ENCODE measurements at places on chromosomes 3 and 15. TPM values are rescaled to one million over a fixed set of nuclear protein-coding genes. Genes with fewer than 3 reads are reported as not detected.

DNA sequence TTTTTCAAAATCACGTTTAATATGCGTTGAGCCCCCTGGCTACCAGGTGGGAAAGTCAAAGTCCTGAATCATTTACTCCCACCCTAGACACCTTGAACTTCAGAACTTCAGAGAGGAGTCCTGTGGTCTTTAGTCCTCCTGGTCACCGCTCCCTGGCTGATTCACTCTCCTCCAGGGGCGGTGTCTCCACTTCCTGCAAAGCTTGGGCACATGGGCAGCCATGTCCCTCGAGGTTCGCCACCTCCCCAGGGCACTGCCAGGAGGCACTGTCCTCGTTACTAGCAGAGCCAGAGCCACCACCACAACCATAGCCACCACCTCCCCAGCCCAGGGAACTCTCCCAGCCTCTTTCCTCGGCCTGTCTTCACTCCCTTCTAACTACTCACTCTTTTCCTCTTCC, 31.0 kb downstream of the LOXL1 start:
- DNase-seq: peak; percentile 62

DNA sequence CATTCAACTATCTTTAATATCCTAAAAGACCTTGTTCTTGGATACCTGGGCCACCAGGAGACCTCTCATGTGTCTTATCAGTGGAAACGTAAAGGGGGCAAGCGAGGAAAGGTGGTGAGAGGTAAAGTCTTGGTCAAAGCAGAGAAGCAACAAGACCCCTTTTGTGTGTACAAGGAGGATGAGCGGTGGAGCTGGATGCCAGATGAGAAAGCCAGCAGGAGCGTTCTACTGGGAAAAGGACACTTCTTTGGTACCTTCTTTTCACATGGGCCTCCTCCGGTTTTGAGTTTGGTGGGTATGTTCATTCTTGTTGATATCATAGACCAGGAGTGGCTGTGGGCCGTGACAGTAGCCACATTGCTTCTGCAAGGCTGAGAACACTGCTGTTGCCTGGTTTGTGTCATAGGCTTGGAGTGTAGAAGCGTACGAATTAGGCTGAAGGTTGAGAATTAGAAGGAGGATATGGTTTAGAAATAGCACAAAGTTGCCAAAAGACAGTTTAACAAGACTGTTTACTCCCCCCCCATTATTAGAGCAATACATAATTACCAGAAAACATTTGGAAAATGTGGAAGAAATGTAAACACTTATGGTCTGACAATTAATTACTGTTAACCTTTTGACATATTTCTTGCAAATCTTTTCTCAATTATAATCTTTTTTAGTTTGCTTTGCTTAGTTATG, 46.8 kb upstream of the VILL start:
- no peak for DNase-seq

GRCh38 chr3:171802590-171802956, 7.7 kb downstream of the PLD1 start:
- DNase-seq: no peak

The CLDN16 gene
- total RNA-seq: not detected

The ADIPOQ gene
- 1.5 TPM for total RNA-seq

DNA sequence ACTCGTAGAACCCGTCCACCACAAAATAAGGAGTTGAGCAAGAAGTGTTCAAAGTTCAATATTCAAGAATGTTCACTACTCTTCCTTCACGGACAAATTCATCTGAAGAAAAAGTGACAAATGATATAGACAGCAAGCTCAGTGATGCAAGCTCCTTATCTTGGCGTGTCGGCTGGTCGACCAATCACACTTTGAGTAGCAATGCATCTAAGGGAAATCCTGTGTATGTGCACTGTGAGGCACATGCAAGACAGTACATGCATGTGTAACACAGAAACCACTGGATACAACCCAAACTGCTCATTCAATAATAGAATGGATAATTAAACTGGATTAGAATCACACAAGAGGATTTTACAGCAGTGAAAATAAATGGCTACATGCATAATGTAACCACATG, 64.4 kb upstream of the CSPG5 start:
- no peak for DNase-seq

GRCh38 chr3:112557976-112558375, 3.8 kb downstream of the ATG3 start:
- DNase-seq: no peak

The ANKUB1 gene
- not detected for total RNA-seq

DNA sequence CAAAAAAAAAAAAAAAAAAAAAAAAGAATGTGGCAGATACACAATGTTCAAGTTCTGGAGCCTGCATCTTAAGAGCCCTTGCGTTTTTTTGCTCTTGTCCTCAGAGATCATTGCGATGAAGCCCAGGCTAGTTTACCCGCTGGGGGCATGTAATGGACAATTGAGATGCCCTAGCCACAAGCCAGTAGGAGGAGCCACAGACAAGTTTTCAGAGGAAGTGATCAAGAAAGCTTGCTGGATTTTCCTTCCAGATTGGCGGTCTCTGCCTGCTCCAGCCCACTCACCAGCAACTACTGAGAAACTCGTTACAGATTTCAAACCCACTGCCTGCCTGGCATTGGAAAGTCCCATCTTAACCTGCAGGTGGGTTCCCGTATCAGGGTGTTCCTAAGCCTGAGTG, 192.1 kb upstream of the EOMES start:
- no peak for DNase-seq

DNA sequence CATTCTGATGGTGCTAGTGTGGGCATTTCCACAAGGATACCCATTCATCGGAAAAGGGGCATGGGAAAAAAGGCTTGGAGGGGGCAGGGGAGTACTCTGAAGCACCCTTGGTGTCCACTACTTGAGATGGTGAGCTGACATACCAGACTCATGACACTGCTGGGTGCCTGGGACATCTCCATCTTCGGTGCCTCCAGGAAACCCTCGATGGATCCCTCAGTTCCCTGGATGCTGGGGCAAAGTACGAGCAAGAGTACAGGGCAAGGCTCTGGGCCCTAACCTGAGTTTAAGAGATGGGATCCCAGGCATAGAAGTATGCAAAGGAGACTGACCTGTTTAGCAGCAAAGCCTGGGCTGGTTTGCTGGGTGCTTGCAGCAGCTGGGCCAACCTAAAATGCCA, 5.2 kb upstream of the IP6K1 start:
- DNase-seq: peak; percentile 29

The SHF gene
- 8.5 TPM for total RNA-seq

GRCh38 chr15:91529534-91529933, 324.0 kb upstream of the SLCO3A1 start:
- DNase-seq: no peak

GRCh38 chr15:90839187-90840071, 29.0 kb upstream of the FURIN start:
- no peak for DNase-seq

The CLDN18 gene
- total RNA-seq: not detected

GRCh38 chr15:40832903-40833302, 4.4 kb upstream of the PPP1R14D start:
- DNase-seq: no peak

- no peak for DNase-seq
These were observed 160.9 kb downstream of the TIGIT start for GRCh38 chr3:114454551-114455251.

The IDH3A gene
- 90.6 TPM for total RNA-seq

DNA sequence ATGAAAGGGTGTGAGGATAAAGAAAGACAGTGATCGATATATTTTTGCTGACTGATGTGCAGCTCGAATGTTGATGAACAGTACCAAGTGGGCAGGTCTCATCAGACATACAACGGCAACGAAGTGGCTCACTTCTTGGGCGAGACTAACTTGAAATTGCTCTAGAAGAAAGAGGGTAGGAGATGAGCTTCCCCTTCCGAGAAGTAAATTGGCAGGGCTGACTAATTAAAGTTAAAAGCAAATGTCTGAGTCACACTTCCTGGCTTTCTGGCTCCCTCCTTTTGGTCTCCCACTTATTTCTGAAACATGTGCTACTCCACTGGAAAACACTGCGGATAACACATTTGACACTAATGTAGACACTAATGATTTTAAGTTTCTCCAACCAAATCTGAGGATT, 228.3 kb downstream of the ABHD5 start:
- DNase-seq: no peak

DNA sequence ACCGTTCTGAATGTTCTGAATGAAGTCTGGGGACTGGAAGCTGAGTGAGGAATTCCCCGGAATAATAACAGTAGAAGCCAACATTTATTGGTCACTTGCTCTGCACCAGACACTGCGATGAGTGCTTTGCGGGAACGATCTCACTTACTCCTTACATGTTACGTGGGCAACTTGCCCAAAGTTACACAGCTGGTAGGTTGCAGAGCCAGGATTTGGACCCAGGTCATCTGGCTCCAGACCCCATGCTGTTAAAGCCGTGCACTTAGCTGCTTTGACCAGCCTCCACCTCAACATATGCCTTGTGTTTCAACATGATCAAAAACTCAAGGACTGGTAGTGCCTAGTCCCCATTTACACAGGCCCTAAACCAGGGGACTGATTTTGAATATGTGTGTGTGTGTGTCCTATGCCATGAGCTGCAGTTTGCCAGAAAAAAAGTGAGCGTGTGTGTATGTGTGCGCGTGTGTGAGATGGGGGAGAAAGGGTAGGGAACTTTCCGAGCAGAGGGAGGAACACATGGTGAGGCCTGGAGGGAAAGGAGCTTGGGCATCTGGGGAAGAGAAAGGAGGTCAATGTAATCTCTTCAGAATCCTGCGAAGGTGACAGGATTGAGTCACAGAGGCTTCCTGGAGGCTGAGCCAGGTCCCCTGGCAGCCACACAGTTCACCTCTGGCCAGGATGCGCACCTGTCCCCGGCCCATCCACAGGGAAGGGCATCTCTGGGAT, 28.9 kb downstream of the LINGO1 start:
- DNase-seq: no peak

GRCh38 chr15:53525894-53526293, 233.6 kb downstream of the WDR72 start:
- no peak for DNase-seq

GRCh38 chr15:45993508-45993907, 358.7 kb downstream of the SQOR start:
- no peak for DNase-seq

DNA sequence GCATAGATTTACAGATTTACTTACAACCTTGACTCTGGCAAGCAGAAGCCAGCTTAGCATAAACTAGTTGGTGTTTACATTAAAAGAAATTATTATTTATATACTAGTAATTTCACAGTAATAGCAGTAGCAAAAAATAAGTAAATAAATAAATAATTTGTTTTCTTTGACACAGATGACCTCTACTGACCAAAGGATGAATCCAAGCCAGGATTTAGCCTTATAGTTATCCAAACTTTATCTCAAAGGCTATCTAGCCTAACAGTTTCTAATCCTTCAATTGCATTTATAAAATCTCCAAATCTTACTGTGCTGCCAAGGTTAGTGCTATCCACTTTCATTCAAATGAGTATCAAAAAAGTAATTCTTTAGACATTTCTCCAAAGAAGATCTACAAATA, 64.3 kb downstream of the FRMD5 start:
- DNase-seq: no peak

GRCh38 chr3:116413319-116413718, 32.0 kb downstream of the LSAMP start:
- no peak for DNase-seq

The C3orf49 gene
- total RNA-seq: not detected

DNA sequence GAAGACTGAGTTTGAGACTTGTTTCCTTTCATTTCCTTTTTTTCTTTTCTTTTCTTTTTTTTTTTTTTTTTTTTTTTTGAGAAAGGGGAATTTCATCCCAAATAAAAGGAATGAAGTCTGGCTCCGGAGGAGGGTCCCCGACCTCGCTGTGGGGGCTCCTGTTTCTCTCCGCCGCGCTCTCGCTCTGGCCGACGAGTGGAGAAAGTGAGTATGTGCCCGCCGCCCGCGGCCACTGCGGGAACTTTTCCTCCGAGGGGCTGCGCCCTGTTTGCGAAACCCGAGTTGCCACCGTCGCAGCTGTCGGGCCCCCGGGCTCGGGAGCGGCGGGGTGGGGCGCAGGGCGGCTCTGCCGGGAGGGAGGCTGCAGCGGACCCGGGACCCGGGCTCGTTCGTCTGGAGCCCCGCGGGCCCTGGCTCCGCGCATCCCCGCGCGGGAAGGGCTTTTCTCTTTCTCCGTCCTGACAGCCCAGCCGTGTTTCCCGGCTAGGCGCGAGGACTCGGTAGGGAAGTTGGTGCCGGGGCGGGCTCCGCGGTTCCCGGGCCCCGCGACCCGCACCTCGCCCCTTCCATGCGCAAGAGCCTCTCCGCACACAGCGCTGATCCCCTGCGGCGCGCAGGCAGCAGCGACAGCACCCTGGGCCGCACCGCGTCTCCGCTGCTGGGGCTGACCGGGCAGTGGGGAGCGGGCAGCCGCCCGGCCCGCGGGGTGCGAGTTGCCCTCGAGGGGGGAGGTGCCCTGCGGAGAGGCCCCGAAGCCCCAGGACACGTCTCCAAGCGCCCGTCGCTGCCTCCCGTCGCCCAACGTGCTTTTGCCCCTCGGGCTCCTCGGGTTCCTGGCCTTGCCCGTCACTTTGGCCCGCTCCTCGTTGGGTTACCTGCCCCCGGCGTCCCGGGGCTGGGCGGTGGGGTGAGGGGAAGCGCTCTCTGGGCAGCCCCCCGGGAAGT, 1.4 kb downstream of the IGF1R start:
- peak; percentile 87 for DNase-seq

DNA sequence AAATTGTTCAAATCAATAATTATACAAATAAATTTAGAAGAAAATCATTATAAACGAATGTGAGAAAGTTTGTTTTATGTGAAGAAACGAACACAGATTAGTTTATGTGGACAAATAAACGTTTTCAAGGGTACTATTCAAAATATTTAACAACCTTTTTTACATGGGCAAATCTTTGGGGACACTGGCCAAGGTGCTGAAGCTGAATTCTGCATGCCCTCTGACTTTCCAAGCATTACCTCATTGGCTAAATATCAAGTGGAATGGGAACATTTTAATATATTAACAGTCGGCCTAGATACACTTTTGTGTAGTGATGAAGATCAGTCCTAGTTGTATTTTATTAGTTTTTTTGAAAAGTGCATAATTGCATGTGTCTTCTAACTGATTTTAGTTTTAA, 636.4 kb upstream of the DPPA4 start:
- no peak for DNase-seq

- DNase-seq: no peak
These were observed 3.2 kb downstream of the ULK3 start for GRCh38 chr15:74839526-74840395.

The CHRD gene
- 32.6 TPM for total RNA-seq

Measured in posterior vena cava (tissue), 2 donors.